ENCODE measurements at places on chromosomes 12 and 14.

- no peak for DNase-seq
- H3K27ac ChIP-seq, result no peak overlapping the region
- no peaks in the 10 kb centered on the region for H3K36me3 ChIP-seq
Measured at GRCh38 chr12:62833634-62834033, 101.3 kb downstream of the PPM1H start.

DNA sequence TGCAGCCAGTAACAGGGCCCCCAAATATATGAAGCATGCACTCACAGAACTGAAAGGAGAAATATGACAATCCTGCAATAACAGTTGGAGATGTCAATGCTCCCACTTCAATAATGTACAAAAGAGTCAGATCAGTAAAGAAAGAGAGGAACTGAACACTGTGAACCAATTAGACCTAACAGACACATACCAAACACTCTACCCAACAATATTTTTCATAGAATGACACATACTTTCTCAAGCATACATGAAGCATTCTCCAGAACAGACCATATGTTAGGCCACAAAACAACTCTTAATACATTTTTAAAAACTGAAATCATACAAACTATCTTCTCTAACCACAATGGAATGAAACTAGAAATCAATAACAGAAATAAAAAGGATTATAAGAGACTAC lies 80.2 kb downstream of the ELK3 start:
- no peak overlapping the region for H3K4me3 ChIP-seq
- H3K36me3 ChIP-seq, result peaks cover 51% of the 10 kb centered on the region
- H3K27ac ChIP-seq, result no peak overlapping the region
- no peaks in the 10 kb centered on the region for H3K4me1 ChIP-seq

- H3K36me3 ChIP-seq, result no peaks in the 10 kb centered on the region
- H3K27me3 ChIP-seq, result no peaks in the 10 kb centered on the region
- no peak overlapping the region for H3K27ac ChIP-seq
- no peaks in the 10 kb centered on the region for H3K4me1 ChIP-seq
Measured at GRCh38 chr12:131672311-131672940, 38.5 kb upstream of the SFSWAP start.

GRCh38 chr12:94193168-94193567 lies 44.8 kb downstream of the PLXNC1 start:
- no peak overlapping the region for H3K4me3 ChIP-seq
- H3K36me3 ChIP-seq, result peaks cover 3% of the 10 kb centered on the region

DNA sequence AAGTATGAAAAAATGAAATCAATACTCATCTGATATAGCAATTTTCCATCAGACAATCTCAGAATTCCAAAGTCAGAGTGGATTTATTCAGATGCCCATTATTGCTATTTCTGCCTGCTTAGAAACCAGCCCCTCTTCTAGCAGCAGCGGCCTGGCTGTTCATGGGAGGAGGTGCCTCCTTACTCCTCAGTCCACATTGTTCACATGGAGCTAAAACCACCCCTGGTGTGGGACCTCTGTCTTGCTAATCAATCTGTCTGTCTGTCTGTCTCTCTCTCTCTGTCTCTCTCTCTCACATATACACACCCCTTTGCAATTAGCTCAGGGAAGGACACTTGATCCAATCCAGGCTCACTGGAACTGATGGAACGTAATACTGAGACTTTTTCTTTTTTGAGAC lies 176.1 kb downstream of the APAF1 start:
- no peak for DNase-seq
- H3K4me1 ChIP-seq, result no peaks in the 10 kb centered on the region
- H3K4me3 ChIP-seq, result no peak overlapping the region
- peaks cover 5% of the 10 kb centered on the region for H3K27me3 ChIP-seq
- no peak overlapping the region for H3K27ac ChIP-seq
- H3K36me3 ChIP-seq, result no peaks in the 10 kb centered on the region

- no peak overlapping the region for H3K4me3 ChIP-seq
- DNase-seq, result no peak
- H3K4me1 ChIP-seq, result no peaks in the 10 kb centered on the region
Measured at GRCh38 chr14:72000907-72001306, 68.7 kb downstream of the RGS6 start.

- H3K4me1 ChIP-seq, result no peaks in the 10 kb centered on the region
- no peak overlapping the region for H3K27ac ChIP-seq
- no peaks in the 10 kb centered on the region for H3K27me3 ChIP-seq
- H3K36me3 ChIP-seq, result no peaks in the 10 kb centered on the region
- DNase-seq, result no peak
Measured at GRCh38 chr14:21145437-21145836, 10.4 kb downstream of the OR5AU1 start.

DNA sequence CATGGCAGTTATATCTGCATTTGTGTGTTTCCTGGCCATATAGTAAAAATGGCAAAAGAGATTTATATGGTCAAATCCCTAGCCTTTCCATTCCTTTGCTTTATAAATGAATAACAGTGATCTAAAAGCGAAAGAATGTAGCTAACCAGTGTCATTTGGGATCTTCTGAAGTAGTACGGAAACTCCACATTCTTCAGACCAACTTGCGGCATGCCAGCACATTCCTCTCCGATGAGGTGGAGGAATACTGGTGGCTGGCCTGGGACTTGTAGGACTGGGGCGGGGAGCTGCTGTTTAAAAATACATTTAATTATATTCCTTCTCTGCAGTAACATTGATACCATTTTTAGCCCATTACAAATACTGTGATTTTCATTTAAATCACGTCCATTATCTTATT lies 85.3 kb downstream of the SAMD4A start:
- no peak overlapping the region for H3K4me3 ChIP-seq
- H3K4me1 ChIP-seq, result no peaks in the 10 kb centered on the region
- H3K27ac ChIP-seq, result no peak overlapping the region
- H3K27me3 ChIP-seq, result peaks cover 2% of the 10 kb centered on the region
- H3K36me3 ChIP-seq, result no peaks in the 10 kb centered on the region

All from effector memory CD4-positive, alpha-beta T cell (primary cell).